ENCODE measurements at places on chromosomes 12 and 14.

DNA sequence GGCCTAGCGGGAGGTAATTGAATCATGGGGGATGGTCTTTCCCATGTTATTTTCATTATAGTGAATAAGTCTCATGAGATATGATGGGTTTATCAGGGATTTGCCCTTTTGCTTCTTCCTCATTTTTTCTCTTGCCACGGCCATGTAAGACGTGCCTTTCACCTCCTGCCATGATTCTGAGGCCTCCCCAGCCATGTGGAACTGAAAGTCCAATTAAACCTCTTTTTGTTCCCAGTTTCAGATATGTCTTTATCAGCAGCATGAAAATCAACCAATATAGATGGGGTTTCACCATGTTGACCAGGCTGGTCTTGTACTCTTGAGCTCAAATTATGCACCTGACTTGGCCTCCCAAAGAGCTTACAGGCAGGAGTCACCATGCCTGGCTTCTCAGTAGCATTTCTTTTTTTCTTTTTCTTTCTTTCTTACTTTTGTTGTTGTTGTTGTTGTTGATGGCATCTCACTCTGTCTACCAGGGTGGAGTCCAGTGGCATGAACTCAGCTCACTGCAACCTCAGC is 33.2 kb downstream of the TSPAN19 start:
- DNase-seq = no peak

- no peak for DNase-seq
These were observed 11.5 kb upstream of the EID3 start for GRCh38 chr12:104291867-104292524.

DNA sequence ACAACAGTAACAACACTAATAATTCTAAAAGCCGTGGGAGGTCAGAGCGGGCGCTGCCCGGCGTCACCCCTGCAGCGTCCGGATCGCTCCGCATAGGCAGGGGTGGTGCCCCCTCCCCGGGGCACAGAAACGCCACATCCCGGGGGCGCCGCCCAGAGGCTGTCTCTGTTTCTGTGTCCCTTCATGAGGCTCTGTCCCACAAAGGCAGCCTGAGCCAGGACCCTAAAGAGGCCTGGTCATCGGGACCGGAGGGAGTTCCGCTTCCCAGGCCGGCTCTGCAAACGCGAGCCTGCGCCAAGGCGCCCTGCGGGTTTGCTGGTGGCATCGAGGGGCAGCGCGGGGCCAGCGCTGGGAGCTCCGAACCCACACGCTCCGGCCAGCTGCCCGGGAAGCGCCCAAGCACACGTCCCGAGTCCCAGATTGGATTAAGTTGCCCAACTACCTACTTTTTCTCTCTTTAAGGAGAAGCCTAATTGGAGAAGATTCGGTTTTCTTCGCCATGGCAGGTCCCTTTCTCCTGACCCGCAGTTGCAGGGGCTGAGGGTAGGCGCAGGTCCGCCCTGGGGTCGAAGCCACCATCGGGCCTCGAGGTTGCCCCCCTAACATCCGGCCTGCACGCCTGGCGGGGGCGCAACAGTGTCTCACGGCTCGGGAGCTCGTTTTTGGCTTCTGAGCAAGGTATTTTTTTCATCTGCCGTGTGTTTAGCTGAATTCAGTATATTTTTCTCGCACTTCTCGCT is 421.7 kb downstream of the VRK1 start:
- peak; percentile 1 for DNase-seq

GRCh38 chr12:70823182-70823976 is 97.2 kb downstream of the PTPRR start:
- no peak for DNase-seq

DNA sequence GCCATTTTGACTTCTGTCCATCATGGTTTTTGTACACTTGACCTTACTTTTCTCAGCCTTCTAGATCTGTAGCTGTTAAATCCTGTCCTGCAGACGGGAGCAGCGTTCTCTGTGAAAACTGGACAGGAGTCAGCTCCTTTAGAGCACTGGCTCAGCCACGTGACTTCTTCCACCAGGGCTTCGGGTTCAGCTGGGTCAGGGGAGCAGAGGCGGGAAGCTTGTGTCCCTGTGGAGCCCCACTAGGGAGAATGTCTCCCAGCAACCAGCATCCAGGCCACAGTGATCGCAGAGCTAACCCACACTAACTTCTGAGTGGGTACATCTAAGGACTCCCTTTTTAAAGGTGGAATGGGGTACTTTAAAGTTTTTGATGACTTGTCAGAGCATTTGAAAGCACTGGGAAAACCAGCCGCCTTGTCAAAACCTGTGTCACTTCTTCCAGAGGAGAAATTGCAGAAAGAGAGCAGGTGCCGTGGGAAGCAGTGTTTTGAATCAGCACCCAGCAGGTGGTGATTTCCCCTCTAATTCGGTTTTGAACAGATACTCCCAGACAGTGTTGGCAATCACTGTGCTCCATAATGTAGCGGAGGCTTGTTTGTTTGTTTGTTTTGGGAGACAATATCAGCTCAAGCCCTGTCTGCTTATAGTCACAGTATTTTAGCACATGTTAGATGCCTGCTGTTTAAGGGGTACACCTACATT is 17.9 kb downstream of the DERA start:
- DNase-seq = no peak

GRCh38 chr12:24948420-24948756 is 513 bp downstream of the BCAT1 start:
- DNase-seq = no peak

GRCh38 chr14:97185186-97185585 is 388.0 kb downstream of the VRK1 start:
- no peak for DNase-seq

DNA sequence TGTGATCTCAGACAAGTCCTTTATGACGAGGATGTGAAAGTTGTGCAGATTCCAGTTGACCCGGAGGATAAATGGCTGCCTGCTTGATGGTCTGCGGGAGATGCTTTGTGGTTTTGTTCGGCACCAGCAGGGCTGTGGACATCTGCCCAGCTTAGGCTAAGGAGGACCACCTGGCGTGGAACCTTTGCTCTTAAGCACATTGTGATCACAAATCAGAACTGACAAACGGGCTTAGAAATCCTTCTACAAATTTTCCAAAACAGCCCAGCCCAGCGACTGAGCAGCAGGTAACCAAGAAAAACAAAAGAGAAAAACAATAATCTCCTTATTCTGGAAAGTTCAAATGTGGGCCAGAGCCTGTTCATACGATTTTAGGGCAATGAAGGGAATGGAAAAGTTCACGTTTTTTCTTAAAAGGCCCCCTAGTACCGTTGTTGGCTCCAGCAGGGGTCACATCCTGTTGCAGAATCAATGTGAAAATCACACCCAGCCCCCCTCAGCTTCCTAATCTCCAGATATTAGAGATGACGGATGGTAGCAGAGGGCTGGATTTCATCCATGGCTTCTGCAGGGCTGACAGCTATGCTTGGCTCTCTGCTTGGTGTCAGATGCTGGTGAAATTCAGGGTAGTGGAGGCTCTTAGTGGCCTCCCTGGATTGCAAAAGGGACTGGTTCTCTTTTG is 81.1 kb upstream of the RFLNA start:
- DNase-seq = no peak
